Spleen (tissue), 13 donors: ENCODE measurements at places on chromosomes 16 and 17. TPM values are rescaled to one million over a fixed set of nuclear protein-coding genes. Genes with fewer than 3 reads are reported as not detected.

- H3K4me3 ChIP-seq, result no peak overlapping the region
- no peaks in the 10 kb centered on the region for H3K36me3 ChIP-seq
- H3K4me1 ChIP-seq, result no peaks in the 10 kb centered on the region
Observed at GRCh38 chr16:49023050-49023449, 258.6 kb downstream of the CBLN1 start.

DNA sequence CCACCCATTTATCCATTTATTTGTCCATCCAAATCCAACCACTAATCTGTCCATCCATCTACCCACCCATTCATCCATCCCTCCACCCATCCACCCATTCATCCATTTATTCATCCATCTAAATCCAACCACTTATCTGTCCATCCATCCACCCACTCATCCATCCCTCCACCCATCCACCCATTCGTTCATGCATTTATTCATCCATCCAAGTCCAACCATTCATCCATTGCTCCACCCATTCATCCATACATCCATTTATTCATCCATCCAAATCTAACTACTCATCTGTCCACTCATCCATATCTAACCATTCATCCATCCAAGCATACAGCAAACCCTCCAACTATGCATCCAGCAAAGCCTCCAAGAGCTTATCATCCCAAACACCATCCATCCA, 267.3 kb downstream of the XYLT1 start:
- peaks cover 25% of the 10 kb centered on the region for H3K4me1 ChIP-seq
- DNase-seq, result no peak
- H3K4me3 ChIP-seq, result no peak overlapping the region
- no peak overlapping the region for H3K27ac ChIP-seq
- H3K27me3 ChIP-seq, result no peaks in the 10 kb centered on the region
- peaks cover 12% of the 10 kb centered on the region for H3K36me3 ChIP-seq

- no peaks in the 10 kb centered on the region for H3K27me3 ChIP-seq
- H3K4me1 ChIP-seq, result peaks cover 8% of the 10 kb centered on the region
- H3K27ac ChIP-seq, result peak overlapping the region; percentile 50
- DNase-seq, result peak; percentile 48
Observed at GRCh38 chr16:84795329-84796053, 24.3 kb upstream of the CRISPLD2 start.

- H3K4me3 ChIP-seq, result no peak overlapping the region
- H3K4me1 ChIP-seq, result no peaks in the 10 kb centered on the region
- no peaks in the 10 kb centered on the region for H3K27me3 ChIP-seq
Observed at GRCh38 chr16:16121185-16121727, 102.0 kb downstream of the ABCC6 start.

- DNase-seq, result no peak
- H3K27ac ChIP-seq, result no peak overlapping the region
- no peaks in the 10 kb centered on the region for H3K27me3 ChIP-seq
- peaks cover 87% of the 10 kb centered on the region for H3K36me3 ChIP-seq
- H3K4me1 ChIP-seq, result peaks cover 13% of the 10 kb centered on the region
Observed at GRCh38 chr16:11755022-11755760, 12.5 kb upstream of the TXNDC11 start.

DNA sequence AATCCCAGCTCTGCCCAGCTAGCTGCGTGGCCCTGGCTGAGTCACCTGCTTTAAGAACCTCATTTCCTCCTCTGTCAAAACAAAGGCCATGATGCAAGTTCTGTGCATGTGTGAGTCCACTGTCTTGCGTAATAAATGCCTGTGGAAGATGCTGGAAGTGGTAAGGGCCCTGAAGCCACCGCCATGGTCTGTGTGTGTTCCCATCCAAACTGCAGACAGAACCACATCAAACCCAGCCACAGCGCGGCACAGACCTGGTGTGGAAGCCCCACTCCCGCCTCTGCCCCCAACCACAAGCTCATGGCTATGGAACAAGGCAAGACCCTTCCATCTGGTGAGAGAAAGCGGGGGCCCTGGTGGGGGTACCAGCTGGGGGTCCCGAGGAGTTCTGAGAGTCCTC, 26.0 kb downstream of the NECAB2 start:
- H3K36me3 ChIP-seq, result no peaks in the 10 kb centered on the region
- no peak for DNase-seq
- peak overlapping the region; percentile 51 for H3K27ac ChIP-seq

DNA sequence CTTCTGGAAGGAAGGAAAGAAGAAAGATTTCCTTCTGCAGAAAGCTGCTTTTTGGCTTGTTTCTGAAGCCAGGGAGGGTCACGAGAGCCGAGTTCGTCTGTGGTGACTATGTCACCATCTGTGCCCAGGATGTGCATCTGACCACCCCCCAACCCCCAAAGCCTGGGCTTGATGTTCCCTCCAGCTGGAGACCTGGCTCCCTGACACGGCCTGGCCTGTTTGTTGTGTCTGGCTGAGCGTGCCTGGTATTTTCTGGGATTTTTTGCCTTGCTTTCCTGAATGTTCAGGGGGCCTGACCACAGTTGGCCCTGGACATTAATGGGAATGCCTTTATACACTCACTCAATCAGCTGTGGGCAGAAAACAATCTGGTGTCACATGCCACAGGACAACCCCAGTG, 38.9 kb downstream of the LGALS9 start:
- H3K27ac ChIP-seq, result no peak overlapping the region
- no peaks in the 10 kb centered on the region for H3K4me1 ChIP-seq

Gene NPIPA1
- total RNA-seq, result 106 TPM

DNA sequence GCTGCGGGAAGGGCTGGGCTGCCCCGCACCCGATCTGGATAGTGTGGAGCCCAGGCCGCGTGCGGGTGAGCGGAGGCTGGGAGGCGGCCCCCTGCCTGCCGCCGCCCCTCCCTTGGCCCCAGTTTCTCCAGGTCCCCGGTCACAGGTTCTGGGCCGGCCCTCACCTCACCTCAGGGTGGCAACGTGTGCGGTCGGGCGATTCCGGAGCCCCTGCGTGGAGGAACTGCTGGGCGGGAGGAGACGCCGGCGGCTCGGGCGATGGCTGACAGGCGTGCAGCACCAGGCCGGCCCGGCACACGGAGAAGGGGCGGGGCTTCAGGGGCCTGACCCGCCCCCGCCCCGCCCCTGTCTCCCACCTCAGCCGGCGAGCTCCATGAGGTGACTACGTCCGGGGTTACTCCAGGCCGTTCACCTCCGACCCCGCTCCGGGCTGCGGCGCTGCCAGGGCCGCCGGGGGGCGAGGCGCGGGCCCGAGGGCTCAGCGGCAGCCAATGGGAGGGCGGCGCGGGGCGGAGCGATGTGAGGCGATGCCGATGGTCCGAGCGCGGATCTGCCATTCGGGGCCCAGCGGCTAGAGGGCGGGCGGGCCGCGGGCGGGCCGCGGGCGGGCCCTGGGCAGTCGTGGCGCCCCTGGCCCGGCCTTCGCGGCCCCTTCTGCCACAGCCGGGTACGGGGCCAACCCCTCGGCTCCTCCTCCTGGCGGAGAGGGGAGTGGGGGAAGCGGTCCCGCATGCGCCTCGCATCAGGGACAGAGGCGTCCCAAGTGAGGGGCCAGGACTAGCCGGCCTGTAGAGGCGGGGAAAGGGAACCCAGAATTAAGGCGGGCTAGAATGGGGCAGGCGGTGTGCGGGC, 16.7 kb upstream of the C17orf78 start:
- DNase-seq, result peak; percentile 98
- H3K27me3 ChIP-seq, result no peaks in the 10 kb centered on the region
- no peaks in the 10 kb centered on the region for H3K36me3 ChIP-seq
- H3K4me1 ChIP-seq, result peaks cover 12% of the 10 kb centered on the region

- H3K27me3 ChIP-seq, result no peaks in the 10 kb centered on the region
- no peak for DNase-seq
- H3K4me1 ChIP-seq, result no peaks in the 10 kb centered on the region
- no peak overlapping the region for H3K4me3 ChIP-seq
- no peaks in the 10 kb centered on the region for H3K36me3 ChIP-seq
Observed at GRCh38 chr17:32330147-32330546, 11.8 kb downstream of the C17orf75 start.

- peaks cover 65% of the 10 kb centered on the region for H3K27me3 ChIP-seq
- no peaks in the 10 kb centered on the region for H3K36me3 ChIP-seq
- peak; percentile 68 for DNase-seq
Observed at GRCh38 chr17:33292981-33293867, at the start of gene ASIC2. Gene ASIC2, minus strand, starts transcription at chr17:33293295.

GRCh38 chr16:10362077-10362863, 23.6 kb upstream of the ATF7IP2 start:
- no peaks in the 10 kb centered on the region for H3K36me3 ChIP-seq
- peak overlapping the region; percentile 27 for H3K4me3 ChIP-seq

GRCh38 chr17:67696347-67696746, 21.4 kb upstream of the NOL11 start:
- no peaks in the 10 kb centered on the region for H3K27me3 ChIP-seq
- H3K4me1 ChIP-seq, result no peaks in the 10 kb centered on the region
- no peak overlapping the region for H3K27ac ChIP-seq
- DNase-seq, result no peak

DNA sequence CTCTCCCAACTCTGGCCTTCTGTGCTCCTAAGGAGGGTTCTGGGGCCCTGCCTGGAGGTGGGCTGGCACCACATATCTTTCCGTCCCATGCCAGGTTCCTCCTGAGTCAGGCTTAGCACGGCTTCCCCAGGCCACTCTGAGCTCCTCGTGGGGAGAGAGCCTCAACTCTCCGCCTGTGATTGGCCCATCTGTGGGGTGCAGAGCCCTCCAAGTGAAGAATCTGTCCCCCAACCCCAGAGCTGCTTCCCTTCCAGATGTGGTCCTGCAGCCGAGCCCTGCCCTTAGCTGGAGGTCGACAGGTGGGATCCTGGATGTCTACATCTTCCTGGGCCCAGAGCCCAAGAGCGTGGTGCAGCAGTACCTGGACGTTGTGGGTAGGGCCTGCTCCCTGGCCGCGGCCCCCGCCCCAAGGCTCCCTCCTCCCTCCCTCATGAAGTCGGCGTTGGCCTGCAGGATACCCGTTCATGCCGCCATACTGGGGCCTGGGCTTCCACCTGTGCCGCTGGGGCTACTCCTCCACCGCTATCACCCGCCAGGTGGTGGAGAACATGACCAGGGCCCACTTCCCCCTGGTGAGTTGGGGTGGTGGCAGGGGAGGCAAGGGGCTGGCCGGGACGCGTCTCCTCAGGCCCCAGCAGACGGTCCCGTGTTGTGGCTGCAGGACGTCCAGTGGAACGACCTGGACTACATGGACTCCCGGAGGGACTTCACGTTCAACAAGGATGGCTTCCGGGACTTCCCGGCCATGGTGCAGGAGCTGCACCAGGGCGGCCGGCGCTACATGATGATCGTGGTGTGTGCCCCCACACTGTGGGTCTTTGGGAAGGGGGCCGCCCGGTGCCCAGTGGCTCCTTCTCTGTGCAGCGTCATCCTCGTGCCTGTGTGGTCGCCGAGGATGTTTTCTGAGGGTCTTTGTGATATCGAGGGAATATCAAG, 6.9 kb downstream of the GAA start:
- no peaks in the 10 kb centered on the region for H3K36me3 ChIP-seq
- H3K27me3 ChIP-seq, result no peaks in the 10 kb centered on the region
- H3K4me3 ChIP-seq, result no peak overlapping the region
- H3K27ac ChIP-seq, result no peak overlapping the region
- peaks cover 20% of the 10 kb centered on the region for H3K4me1 ChIP-seq
- peak; percentile 63 for DNase-seq

GRCh38 chr17:19987897-19988296, 10.3 kb upstream of the AKAP10 start:
- no peak for DNase-seq
- peaks cover 2% of the 10 kb centered on the region for H3K4me1 ChIP-seq
- H3K27me3 ChIP-seq, result no peaks in the 10 kb centered on the region
- H3K36me3 ChIP-seq, result no peaks in the 10 kb centered on the region

DNA sequence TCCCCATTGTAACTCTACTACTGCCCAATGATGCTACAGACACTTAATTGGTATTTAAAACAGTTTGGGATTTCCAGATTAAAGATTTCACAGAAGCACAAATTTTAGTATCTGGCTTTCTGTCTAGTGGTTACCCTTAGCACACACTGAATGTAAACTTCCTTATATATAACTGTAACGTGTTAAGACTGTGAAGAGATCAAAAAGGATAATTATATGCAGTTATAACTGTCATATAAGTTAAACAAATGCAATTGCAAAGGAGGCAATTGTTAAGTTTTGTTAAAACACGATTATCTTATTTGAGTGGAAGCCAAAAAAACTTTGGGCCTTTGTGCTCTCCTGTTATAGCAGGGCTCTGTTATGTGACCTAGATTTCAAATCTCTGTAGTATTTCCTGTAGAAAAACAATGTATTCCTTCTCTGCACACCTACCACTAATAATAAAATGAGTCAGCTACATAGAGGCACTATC, 147.9 kb downstream of the STXBP4 start:
- DNase-seq, result no peak
- H3K4me3 ChIP-seq, result no peak overlapping the region
- no peaks in the 10 kb centered on the region for H3K27me3 ChIP-seq
- no peak overlapping the region for H3K27ac ChIP-seq

DNA sequence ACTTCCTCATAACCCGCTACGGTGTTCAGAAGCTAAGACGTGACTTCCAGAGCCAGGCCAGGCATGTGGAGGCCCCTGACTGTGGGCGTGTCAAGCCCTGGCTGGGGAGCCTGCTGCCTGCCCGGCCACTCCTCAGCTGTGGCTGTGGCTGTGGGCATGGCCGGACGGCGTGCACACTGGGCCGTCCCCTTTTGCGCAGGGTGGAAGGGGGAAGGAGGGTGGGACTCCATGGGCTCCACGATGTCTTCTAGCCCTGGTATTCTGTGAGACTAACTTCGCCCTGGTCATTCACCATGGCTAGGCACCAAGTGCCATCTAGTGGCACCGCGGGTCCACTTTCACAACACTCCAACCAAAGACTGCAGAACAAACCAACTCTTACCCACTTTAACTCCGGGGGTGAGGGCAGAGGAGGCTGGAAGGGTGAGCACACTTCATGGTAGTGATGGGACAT, 67.9 kb downstream of the N4BP1 start:
- H3K27me3 ChIP-seq, result no peaks in the 10 kb centered on the region
- no peak overlapping the region for H3K27ac ChIP-seq
- H3K36me3 ChIP-seq, result peaks cover 88% of the 10 kb centered on the region
- H3K4me1 ChIP-seq, result peaks cover 10% of the 10 kb centered on the region
- no peak overlapping the region for H3K4me3 ChIP-seq
- peak; percentile 82 for DNase-seq

DNA sequence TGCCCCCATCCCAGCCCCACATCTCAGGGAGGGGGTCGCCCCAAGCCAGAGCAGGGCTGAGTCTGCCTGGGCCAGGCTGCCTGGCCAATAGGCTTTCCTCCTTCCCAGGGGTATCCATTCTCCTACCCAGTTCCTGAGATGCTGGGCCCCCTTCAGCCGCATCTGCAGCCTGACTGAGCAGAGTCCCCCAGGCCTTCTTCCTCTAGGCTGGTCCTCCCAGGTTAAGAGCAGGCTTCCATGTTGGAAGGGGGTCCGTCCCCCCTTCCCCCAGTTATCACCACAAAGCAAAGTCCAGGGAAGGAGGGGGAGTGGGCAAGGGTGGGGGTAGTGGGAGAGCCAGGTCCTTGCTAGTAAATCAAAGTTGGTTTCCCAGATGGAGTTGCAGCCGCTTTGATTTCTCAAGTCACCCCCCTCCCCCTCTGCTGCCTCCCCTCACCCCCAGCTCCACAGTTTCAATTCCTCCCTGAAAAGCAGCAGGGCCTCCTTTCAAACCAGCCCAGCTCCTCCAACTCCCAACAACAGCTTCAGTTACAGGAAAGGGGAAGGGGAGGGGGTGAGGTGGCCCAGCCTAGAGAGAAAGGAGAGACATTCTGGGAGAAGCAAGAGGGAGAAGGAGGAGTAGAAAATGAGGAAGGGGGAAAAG, 9.5 kb upstream of the FZD2 start:
- no peak overlapping the region for H3K27ac ChIP-seq
- no peak overlapping the region for H3K4me3 ChIP-seq
- no peaks in the 10 kb centered on the region for H3K36me3 ChIP-seq
- no peak for DNase-seq
- H3K4me1 ChIP-seq, result no peaks in the 10 kb centered on the region

GRCh38 chr17:41959336-41960095, 7.1 kb upstream of the CNP start:
- no peaks in the 10 kb centered on the region for H3K36me3 ChIP-seq
- peaks cover 24% of the 10 kb centered on the region for H3K4me1 ChIP-seq
- H3K27ac ChIP-seq, result no peak overlapping the region
- H3K27me3 ChIP-seq, result no peaks in the 10 kb centered on the region
- H3K4me3 ChIP-seq, result no peak overlapping the region

Gene CCDC200
- total RNA-seq, result not detected
